EH (cell line): ENCODE measurements at places on chromosomes 5 and 9.

GRCh38 chr5:179872055-179872827 is 13.6 kb upstream of the MRNIP start:
- no peak for DNase-seq

- no peak for DNase-seq
Measured at GRCh38 chr5:170266570-170267381, 30.8 kb downstream of the LCP2 start.

DNA sequence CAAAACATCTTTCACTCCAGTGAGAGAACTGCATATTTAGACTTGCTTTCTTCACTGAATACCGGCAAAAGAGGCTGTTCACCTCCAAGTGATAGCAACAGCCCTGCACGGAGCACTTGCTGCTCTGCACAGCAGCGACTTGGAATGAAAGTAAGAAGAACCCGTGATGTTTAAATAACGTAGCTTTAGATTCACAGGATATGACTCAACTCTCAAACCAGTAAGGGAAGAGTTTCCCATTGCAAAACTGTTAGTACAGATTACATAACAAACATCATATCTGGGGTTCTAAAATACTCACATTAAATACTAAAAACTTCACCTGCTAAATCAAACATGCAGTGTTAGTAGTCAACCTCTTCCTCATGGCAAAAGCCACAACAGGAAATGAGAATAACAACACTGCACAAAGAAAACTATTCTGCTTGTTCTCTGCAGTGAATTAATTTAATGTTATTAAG is 203.4 kb downstream of the MCTP1 start:
- peak; percentile 68 for DNase-seq

DNA sequence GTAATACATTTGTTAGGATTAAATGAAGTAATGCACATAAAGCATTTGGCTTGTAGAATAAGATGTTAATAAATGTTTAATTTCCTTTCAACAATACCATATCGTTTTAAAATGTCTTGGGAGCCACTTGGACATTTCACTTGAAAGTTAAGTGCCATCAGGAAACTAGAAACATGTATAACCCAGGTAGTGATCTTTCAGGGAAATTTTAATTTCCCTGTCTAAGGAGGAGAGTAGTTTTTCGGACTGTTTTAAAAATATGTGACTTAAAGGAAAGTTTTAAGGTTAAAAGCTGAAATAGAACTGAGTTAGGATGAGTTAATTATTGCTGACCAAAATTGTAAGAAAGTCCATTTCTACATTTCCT is 18.0 kb downstream of the CDC42SE2 start:
- no peak for DNase-seq

GRCh38 chr5:35811108-35811741 is 45.5 kb upstream of the IL7R start:
- DNase-seq: peak; percentile 55

DNA sequence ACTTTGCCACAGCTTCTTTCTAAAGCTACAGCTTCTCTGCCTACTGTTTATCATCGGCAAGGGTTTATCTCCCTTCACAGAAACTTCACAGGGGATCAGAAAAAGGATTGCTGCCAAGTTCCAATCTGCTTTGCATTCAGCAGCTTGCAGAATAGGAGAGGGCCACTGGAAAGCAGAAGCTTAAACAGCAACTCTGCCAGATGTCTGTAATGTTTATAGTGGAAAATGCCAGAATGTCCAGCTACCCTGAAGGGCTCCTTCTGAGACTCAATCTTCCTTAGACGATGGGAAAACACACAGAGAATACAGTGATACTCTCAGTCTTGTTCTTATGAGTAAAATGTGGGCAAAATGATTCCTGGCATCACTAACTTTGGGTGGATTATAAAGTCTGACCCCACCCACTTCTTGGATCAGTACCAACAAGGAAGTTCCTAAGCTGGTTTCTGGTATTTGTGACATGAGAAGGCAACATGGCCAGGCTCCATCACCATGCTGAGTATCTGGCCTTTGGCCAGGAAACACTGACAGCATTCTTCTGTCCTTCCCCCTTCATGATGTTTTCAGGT is 19.0 kb downstream of the STOM start:
- DNase-seq: peak; percentile 96

- peak; percentile 74 for DNase-seq
Measured at GRCh38 chr5:144203750-144204596, 33.3 kb downstream of the KCTD16 start.

DNA sequence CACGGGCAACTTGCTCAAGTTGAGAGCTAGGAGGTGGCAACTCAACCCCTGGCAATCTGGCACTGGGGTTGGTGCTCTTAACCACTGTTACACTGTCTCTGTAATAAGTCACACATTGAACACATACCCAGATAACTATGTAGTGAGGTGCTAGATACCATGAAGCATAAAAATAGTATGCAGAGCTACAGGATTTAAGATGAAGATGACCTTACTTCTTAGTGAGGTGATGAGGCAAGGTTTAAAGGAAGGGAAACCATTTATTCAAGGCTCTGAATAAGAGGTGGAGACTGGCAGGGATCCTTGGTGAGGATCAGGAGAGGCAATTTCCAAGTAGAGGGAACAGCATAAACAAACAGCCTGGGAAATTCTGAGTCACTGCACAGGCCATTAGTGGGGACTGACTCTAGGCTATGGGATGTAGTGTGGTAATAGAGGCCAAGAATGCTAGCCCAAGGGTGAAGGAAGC is 67.6 kb upstream of the NR3C1 start:
- DNase-seq: peak; percentile 95

GRCh38 chr5:64166201-64166959 is 737 bp downstream of the RNF180 start:
- peak; percentile 34 for DNase-seq

GRCh38 chr9:77575785-77576184 is 72.3 kb downstream of the GNA14 start:
- peak; percentile 42 for DNase-seq
